ENCODE measurements at places on chromosomes 7 and 10. TPM values are rescaled to one million over a fixed set of nuclear protein-coding genes. Genes with fewer than 3 reads are reported as not detected.

DNA sequence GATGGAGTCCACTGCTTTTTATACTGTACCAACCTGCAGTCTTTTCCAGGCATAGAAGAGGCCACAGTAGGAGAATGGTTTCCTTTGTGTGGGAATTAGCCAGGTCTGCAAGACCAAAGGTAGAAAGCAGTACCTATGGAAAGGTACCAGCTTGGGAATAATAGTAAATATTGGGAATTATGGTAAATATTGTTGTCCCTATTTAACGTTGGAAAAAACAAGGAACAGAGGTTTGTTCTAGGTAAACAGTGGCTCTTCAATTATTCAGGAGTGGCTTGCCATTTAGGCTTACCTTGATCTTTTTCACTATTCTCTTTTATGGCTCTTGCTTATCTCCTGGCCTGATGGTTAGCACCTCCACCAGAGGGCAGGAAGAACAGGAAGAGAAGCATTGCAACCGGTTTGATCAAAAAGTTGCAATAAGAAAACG is 43.9 kb upstream of the GSAP start:
- H3K27me3 ChIP-seq: no peaks in the 10 kb centered on the region
- H3K4me1 ChIP-seq: no peaks in the 10 kb centered on the region
- no peak overlapping the region for H3K27ac ChIP-seq
- no peaks in the 10 kb centered on the region for H3K36me3 ChIP-seq

- no peak overlapping the region for H3K27ac ChIP-seq
- no peaks in the 10 kb centered on the region for H3K27me3 ChIP-seq
- DNase-seq: peak; percentile 57
- peaks cover 21% of the 10 kb centered on the region for H3K4me1 ChIP-seq
- no peak overlapping the region for H3K4me3 ChIP-seq
These were observed 102.0 kb upstream of the FAM20C start for GRCh38 chr7:90111-91063.

GRCh38 chr7:24894429-24895221 is 85.4 kb downstream of the OSBPL3 start:
- no peaks in the 10 kb centered on the region for H3K4me1 ChIP-seq
- H3K36me3 ChIP-seq: no peaks in the 10 kb centered on the region
- no peaks in the 10 kb centered on the region for H3K27me3 ChIP-seq
- no peak overlapping the region for H3K4me3 ChIP-seq
- no peak for DNase-seq
- H3K27ac ChIP-seq: no peak overlapping the region

DNA sequence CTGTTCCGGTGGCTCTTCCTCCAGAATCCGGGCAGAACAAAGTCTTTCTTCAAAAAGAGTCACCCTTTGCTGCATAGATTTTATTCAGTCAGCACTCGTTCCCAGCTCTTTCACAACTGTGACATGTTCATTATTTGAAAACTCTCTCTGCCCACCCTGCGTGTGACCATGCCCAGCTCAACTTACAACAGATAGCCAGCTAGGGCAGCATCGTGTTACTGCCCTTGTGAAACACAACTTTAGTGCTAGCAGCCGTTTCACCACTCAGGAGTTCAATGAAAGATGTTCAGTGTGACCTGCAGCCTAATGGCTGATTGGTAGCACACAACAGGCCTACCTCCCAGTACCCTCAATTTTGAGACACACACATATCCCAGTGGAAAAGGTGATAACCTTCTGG is 57.9 kb downstream of the ZNF438 start:
- H3K27ac ChIP-seq: peak overlapping the region; percentile 87
- H3K27me3 ChIP-seq: no peaks in the 10 kb centered on the region
- H3K4me1 ChIP-seq: no peaks in the 10 kb centered on the region
- DNase-seq: no peak

Gene FOXI2
- total RNA-seq: not detected

Gene ERV3-1
- 3.5 TPM for total RNA-seq

Gene GSAP
- total RNA-seq: 13.5 TPM

Gene ABCB1
- 1.5 TPM for total RNA-seq

Gene FBXL13
- total RNA-seq: 1.7 TPM

DNA sequence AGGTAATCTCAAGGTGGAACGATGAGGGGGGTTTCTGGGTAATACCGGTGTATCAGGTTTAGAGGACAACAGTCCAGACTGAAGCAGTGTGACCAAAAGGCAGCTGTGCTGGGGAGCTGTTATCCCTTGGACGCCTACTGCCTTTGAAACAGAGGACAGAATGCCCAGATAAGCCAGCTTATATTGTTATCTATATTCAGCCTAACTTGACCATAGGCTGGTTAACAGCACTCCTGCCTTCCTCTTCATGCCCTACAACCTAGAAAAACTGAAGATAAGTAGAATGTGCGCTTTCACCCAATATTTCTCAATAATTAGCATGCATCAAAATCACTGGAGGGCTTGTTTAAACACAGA is 44.9 kb downstream of the IL6 start:
- H3K27me3 ChIP-seq: no peaks in the 10 kb centered on the region
- no peak overlapping the region for H3K27ac ChIP-seq
- no peaks in the 10 kb centered on the region for H3K4me1 ChIP-seq
- DNase-seq: no peak

Gene COL17A1
- 0.26 TPM for total RNA-seq

Gene PSMC2
- total RNA-seq: 99.6 TPM

GRCh38 chr10:53601260-53601875 is 828.8 kb upstream of the MBL2 start:
- no peak overlapping the region for H3K4me3 ChIP-seq
- no peak overlapping the region for H3K27ac ChIP-seq
- H3K4me1 ChIP-seq: no peaks in the 10 kb centered on the region
- no peak for DNase-seq

DNA sequence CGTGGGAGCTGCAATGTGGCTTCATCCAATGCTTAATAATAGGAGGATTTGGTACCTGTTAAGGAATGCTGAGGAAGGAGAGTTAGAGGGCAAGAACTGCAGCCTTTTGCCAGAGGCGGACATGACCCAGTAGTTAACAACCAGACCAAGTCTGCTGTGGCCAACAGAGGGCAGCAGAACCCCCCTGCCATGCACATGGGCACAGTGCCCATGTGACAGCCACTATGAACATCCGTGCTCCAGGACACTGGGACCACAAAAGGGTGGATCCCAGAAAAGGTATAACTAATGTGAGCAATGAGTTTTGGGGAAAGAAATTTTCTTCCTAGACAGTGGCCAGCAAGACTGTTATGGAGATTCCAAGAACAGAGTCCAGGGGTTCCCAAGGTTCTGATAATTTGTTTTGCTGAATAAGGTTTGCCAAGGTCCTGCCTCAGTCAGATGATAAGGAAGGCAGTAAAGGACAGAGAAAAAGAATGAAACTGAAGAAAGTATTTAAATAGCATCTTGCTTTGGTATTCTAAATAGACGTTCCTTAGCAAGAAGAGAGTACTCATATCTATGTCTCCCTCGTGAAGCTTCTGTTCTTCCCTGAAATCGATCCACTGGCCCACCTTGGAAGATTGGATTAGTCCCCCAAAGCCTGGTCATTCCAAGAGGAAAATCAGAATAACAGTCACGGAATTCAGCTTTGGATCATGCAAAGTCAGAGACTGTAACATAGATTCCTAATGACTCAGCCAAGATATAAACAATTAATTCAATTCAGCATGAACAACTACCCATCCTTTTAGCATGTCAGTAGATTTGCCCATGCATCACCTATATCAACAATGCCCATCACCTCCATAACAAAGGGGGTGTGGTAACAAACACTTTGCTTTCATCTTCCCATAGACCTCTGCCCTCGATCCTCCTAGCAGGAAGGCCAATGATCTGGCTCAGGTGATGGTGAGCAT is 56.0 kb downstream of the LGI1 start:
- no peaks in the 10 kb centered on the region for H3K4me1 ChIP-seq
- H3K36me3 ChIP-seq: no peaks in the 10 kb centered on the region
- H3K4me3 ChIP-seq: no peak overlapping the region
- H3K27ac ChIP-seq: no peak overlapping the region

GRCh38 chr7:135195156-135195555 is 16.2 kb downstream of the WDR91 start:
- no peak overlapping the region for H3K27ac ChIP-seq
- H3K4me3 ChIP-seq: no peak overlapping the region
- no peaks in the 10 kb centered on the region for H3K27me3 ChIP-seq
- peak; percentile 28 for DNase-seq

DNA sequence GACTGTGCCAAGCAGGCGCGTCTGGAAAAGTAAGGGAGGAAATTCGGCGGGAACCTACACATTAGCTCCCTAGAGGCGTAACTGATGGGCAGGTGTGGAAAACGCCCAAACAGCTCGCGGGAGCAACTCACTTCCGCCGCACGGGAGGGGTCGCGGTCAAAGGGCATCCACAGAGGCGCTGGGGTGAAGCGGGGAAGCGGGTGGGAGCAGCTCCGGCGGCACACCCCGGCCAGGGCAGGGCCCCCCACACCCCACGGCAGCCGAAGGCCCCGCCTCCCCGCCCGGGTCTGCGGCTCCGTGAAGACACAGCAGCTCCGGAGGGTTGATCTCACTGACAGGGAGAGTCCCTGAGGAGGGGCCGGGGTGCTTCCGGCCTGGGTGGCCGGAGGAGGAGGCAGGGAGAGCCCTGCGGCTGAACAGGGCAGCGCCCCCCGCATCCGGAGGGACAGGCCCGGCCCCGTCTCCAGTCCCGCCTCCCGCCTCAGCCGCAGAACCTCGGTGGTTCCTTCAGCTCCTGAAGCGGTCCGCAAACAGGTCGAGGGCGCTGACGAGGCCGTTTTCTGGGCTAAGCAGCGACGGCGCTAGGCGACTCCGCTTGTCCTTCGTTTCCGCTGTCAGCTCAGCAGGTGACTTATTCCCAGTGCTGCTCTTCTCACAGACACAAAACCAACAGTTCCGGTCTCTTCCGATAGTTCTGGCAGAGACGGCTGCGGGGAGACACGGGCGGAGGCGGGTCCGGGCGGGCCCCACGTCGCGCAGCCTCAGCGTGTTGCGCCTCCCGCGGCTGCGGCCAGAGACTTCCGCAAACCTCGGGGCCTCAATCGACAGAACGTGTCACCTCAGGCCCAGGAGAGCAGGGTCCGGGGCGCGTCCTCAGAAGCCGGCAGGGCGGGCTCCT is 276.1 kb downstream of the DNAJB6 start:
- H3K27me3 ChIP-seq: no peaks in the 10 kb centered on the region
- H3K4me1 ChIP-seq: peaks cover 15% of the 10 kb centered on the region
- DNase-seq: no peak
- peak overlapping the region; percentile 56 for H3K4me3 ChIP-seq
- no peak overlapping the region for H3K27ac ChIP-seq

Gene LEP
- total RNA-seq: 2.2 TPM

Gene AIMP2
- 38.4 TPM for total RNA-seq

Gene OR2A1
- 0.28 TPM for total RNA-seq

DNA sequence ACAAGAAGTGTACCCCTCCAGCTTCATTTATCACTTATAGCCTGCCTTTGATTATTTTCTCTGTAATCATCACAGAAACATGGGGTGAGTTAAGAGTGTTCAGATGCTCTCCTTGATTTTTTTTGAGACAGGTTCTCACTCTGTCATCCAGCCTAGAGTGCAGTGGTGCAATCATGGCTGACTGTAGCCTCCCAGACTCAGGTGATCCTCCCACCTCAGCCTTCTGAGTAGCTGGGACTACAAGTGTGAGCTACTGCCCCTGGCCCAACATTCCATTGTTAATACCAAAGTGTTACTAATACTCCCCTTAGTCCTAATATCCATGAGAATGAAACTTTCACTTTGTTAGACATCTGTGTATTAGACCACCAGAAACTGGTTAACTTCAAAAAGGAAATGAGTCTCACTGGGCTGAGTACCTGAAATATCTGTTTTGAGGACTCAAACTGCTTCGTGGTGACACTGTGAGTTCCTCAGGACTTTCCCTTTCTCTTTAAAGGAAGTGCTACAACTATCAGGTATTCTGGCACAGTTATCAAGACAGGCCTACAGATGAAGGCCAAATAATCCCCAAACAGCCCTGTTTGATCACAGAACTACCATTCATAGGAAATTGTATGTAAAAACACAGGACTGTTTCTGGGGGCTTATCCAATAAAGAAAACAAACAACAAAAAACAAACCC is 20.5 kb upstream of the CFAP70 start:
- peaks cover 85% of the 10 kb centered on the region for H3K36me3 ChIP-seq
- no peaks in the 10 kb centered on the region for H3K27me3 ChIP-seq
- H3K4me1 ChIP-seq: no peaks in the 10 kb centered on the region

GRCh38 chr7:4091767-4092166 is 590.3 kb upstream of the FOXK1 start:
- no peaks in the 10 kb centered on the region for H3K27me3 ChIP-seq
- H3K27ac ChIP-seq: no peak overlapping the region
- no peaks in the 10 kb centered on the region for H3K4me1 ChIP-seq
- no peaks in the 10 kb centered on the region for H3K36me3 ChIP-seq
- DNase-seq: no peak

Gene ACBD7
- not detected for total RNA-seq

Gene OR2A7
- 2.7 TPM for total RNA-seq

Gene IQUB
- total RNA-seq: 0.85 TPM

GRCh38 chr10:70981936-70982335 is 93.6 kb upstream of the PCBD1 start:
- H3K36me3 ChIP-seq: no peaks in the 10 kb centered on the region
- H3K4me1 ChIP-seq: no peaks in the 10 kb centered on the region
- no peak overlapping the region for H3K27ac ChIP-seq
- no peak overlapping the region for H3K4me3 ChIP-seq
- no peaks in the 10 kb centered on the region for H3K27me3 ChIP-seq

DNA sequence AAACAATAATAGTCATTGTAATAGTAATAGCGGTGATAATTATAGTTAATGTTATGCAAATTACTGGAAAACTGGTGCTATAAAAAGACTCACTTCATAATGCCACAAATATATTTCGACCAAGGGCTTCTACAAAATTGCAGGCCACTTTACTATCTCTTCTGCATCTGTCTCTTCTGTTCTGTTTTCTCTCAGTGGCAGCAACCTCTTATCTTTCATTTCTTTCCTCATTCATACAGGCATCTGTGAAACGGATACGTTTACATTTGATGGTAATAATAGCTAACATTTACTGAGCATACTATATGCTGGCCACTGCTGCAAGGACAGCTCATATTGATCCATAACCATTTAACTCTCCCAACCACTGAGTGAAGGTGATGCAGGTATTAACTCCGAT is 537.4 kb upstream of the PFKP start:
- no peak for DNase-seq
- no peak overlapping the region for H3K27ac ChIP-seq
- H3K27me3 ChIP-seq: no peaks in the 10 kb centered on the region
- H3K36me3 ChIP-seq: no peaks in the 10 kb centered on the region
- no peak overlapping the region for H3K4me3 ChIP-seq

- H3K4me3 ChIP-seq: no peak overlapping the region
- no peaks in the 10 kb centered on the region for H3K4me1 ChIP-seq
- H3K36me3 ChIP-seq: no peaks in the 10 kb centered on the region
- peak; percentile 36 for DNase-seq
These were observed 86.1 kb upstream of the PPP2R2D start for GRCh38 chr10:131814567-131815265.

DNA sequence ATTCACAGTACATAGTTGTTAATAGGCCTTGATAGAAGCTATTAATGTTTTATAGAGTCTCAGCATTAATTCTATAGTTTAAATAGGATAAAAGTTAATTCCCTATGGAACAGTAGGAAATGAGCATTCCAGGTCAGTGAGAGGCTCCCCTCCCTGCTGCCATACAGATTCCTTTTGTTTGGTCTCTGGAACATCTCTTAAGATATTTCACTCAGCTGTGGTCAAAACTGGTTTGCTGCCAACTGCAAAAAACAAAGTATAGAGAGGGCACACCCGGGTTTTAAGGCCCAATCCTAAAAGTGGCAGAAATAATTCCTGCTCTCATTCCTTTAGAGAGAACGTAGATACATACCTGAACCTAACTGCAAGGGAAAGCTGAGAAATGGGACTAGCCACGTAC is 51.3 kb downstream of the MDFIC start:
- H3K4me3 ChIP-seq: no peak overlapping the region
- peaks cover 6% of the 10 kb centered on the region for H3K4me1 ChIP-seq
- no peak overlapping the region for H3K27ac ChIP-seq
- no peaks in the 10 kb centered on the region for H3K27me3 ChIP-seq
- DNase-seq: no peak
